ENCODE measurements at places on chromosomes 6 and 20.

DNA sequence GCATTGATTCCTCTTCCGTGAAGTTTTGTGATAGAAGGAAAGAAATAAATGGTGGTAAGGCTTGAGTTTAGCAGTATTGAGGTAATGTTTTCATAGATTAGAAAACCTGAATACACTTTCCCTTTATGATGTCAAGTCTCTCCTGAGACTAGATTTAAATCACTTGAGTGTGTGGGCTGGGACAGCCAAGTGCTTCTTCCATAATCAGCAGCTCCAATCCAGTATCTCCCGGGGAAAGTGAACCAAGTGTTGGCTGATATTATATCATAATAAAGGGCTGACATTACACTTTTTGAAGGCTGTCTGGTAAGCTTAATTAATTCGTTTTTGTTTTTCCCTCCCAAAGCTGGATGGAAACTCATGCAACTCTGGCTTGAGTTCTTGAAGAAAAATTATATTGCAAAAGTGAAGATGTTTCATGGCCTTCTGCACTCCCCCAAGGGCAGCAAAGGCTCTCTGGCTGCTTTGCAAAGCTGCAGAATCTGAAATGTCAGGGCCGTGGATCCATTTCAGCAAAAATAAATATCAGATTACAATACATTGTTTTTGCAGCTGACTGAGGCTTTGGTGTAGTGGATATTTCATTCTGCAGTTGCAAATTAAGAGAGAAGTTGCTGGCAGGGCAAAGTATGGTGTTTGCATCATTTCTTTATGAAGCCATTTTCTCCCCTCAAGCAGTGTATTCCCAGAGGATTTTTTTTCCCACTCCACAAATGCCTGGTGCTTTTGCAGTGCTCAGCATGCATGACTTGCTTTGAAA, 101.2 kb downstream of the MKKS start:
- DNase-seq, result no peak

DNA sequence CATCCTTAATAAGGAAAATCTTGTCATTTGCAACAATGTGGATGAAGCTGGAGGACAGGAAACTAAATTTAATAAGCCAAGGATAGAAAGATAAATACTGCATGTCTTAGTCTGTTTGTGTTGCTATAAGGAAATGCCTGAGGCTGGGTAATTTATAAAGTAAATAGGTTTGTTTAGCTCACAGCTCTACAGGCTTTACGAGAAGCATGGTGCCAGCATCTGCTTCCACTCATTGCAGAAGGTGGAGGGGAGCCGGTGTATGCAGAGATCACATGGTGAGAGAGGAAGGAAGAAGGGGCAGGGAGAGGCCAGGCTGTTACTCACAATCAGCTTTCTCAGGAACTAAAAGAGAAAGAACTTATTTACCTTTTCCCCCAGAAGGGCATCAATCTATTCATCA, 118.9 kb upstream of the SMLR1 start:
- DNase-seq, result no peak

DNA sequence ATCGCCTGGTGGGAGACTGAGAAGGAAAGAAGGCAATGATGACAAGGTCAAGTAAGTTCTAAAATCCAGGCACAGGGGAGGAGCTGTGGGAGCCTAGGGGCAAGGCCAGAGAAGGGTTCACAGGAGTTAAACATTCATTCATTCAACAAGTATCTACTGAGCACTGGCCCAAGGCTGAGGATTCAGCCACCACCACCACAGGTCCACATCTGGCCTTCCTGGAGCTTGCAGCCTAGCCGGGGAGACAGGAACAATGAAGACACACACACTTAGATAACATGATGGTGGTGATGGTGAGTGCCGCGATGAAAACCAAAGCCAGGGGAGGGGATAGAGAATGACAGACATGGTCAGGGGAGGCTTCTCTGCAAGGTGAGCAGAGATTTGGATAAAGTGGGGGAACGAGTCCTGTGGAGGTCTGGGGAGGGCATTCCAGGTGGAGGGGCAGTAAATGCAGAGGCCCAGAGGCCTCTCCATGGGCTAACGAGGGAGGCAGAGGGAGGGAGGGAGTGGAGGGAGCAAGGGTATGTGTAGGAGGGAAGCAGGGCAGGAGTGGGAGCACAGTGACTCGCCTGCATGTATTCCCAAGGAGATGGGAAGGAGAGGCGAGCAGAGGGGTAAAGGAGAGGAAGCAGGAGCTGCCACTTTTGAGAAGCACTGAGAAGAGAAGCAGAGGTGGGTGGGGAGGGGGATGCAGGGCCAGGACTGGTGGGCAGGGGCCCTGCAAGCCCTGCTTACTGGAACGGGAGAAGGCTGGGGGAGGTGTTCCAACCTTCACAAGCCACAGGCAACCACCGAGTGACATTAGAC, 10.5 kb upstream of the RSPO4 start:
- no peak for DNase-seq

DNA sequence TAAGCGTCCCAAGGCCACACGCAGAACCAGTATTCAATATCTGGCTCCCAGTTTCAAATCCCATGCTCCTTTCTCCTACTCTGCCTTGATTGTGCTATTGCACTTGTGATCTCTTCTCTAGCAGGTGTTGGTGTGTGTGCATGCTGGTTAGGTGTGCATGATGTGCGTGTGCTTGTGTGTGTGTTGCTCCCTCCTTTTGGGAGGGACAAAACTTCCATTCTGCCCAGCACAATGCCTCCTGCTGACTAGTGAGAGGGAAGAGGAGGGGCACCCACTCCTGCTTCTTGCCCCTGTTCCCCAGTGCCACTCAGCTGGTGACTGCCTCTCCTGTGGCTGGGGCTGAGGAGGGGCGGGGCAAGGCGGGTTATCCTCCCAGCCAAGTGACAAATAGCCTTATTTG, 19.7 kb downstream of the CD40 start:
- DNase-seq, result no peak

DNA sequence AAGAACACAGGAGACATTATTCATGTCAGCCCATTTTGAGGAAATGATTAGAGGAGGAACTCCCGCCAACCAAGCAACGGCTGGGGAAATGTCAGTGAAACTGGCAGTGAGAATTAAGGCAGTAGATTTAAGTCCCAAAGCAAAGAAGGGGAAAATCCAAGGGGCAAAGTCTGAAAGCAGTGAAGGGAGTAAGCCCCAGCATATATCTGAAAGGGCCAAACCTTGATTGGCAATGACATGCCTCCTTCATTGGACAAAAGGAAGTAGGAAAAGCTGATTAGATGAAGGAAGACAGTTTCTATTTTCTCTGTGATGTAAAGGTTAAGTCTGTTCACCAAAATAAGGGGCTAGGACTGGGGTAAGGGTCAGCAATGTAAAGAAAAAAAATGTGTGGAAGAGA, 190.3 kb downstream of the RNF144B start:
- no peak for DNase-seq

- DNase-seq, result no peak
These were observed 167.6 kb upstream of the KCNK16 start for GRCh38 chr6:39490108-39490507.

GRCh38 chr6:53992522-53992921, 118.7 kb upstream of the MLIP start:
- no peak for DNase-seq

DNA sequence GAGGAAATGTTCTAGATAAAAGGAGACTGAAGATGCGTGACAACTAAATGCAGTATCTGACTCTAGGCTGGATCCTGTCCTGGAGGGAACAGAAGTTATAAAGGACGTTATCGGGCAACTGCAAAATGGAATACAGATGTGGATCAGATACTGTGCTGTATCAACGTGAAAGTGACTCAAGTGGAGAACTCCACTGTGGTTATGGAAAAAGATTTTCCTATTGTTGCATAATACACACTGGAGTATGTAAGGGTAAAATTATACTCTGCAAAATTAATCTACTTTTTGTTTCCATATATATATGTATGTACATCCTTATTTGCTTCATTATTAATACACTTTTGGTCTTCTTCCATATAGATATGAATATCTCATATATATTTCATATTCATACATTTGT, 654.0 kb downstream of the QKI start:
- no peak for DNase-seq

DNA sequence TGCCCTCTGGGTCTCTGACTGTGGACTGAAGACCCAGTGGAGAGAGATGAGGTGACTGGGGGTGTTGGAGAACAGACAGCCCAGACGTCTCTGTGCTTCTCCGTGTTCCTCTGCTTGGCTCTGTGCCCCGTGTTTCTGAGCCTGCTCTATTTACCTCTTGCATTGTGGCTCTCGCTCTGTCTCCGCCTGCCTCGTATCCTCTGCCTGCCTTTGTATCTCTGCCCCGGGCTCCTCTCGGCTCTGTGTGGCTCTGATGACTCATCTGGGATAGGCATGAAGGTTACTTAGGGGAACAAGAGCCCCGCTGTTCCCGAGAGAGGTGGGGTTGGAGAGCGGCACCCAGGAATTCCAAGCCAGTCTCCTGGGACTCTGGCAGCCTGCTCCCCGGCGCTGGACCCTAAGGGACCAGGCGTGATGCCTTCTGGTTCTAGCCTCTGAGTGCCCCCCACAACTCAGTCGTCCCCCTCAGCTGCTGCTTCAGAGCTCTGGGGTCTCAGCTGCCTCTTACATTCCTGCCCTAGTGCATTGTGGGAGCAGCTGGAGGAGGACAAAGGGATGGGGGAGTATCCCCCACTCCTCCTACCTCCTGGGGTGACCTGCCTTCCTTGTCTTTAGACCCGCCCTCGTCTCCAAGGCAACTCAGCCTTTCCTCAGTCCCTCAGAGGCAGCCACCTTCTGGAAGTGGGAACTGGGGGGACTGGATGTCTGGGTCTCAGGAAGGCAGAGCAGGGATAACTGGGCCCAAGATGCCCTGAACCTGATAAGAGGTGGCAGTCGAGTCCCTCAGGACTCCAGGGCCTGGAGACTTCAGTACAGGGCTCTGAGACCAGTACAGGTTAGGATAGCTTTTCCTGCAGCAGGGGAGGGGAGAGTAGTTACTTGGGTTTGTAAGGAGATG, 1.9 kb downstream of the DDR1 start:
- DNase-seq, result peak; percentile 39

- no peak for DNase-seq
These were observed 198.6 kb downstream of the MMUT start for GRCh38 chr6:49264496-49264895.

- no peak for DNase-seq
These were observed 205.9 kb upstream of the TAB2 start for GRCh38 chr6:149111556-149112115.

DNA sequence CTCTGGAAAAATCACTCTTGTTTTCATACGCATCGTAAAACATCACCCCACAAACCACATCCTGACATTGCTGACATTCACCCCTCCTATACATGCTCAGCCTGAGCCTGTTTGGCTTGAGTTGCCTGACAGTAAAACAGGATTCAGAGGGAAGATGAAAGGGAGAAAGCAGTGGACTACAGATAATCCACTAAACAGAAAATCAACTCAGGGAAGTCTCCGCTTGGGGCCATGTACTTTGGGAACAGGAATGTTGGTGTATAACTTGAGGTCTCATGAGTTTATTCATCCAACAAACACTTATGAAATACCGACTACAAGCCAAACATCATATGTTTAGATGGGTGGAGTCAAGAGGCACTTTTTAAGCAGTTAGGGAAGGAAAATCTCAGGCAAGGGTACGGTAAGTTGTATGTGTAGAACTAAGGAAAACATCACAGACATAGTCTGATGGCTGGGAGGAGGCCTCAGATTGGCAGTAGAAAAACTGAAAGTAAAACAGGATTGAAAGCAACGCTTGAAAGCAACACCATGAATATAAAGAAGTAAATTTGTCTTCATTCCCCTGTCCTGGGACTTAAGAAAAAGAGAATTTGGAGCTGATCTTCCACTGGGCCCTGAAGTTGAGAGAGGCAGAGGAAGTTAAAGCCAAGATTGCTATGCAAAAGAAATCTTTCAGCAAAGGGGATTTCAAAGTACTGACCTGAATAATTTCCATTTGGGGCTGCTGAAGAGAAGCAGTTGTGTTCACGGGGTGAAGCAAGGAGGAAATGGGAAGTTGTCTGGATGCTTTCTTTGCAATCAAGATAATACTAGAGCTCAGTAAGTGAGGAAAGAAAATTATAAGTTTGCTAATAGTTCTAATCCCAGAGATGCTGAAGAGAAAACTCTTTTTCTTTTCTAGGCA, 28.8 kb downstream of the PDE7B start:
- DNase-seq, result no peak

DNA sequence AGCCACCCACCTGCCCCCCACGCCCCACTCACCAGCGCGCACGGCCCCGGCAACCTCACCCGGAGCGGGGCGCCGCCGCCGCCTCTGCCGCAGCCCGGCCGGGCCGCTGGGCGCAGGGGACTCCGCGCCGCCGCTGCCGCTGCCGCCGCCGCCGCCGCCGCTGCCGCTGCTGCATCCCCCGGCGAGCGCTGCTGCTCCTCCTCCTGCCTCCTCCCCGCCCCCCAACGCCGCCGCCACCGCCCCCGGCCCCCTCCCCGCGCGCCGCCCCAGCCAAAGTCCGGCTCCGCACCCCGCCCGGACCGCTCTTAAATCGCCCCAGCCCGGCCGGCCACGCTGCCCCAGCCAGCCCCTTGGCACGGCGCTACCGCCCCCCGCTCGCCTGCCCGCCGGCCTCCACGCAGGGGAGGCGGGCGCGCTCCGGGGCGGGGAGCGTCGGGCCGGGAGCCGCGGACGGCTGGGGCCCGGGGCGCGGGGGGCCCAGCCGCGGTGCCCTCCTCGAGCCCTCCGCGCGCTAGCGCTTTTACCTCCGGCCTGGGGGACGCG, at the start of gene SULF2:
Gene SULF2, minus strand, starts transcription at position 171 of the 543 bp plus-strand sequence. CDS start 28,118 bp downstream, outside the sequence.
- no peak for DNase-seq

DNA sequence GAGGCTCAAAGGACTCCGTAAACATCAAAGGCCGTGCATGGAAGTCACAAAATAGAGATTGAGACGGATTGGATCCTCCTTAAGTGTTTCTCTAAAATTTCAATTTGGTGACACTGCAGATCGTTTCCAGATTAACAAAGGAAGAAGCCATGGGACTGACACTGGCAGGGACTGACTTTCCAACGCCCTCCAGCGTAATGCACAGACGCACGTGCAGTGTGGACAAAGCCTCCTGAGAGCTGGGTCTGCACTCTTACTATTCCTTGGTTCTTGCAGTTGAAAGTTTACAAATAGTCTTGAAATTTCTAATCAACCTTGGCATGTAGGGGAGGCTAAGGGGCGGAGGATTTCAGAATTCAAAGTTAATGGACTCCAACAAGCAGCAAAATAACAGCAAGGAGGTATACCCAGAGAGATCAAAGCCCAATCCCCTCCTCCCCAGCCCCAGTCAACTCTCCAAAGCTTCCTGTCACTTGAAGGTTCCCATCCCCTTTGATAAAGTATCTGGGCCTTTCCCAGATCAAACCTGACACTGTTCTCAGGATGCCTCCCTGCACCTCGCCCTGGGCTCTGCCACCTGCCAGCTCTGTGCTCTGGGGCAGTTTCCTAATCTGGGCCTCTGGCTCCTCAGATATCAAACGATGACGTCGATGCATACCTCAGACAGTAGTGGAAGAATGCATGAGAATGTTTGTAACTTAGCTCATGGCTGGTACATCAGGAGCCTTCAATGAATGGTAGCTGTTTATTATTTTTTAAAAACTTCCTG, 106.5 kb upstream of the TRAF3IP2 start:
- no peak for DNase-seq

GRCh38 chr6:122449069-122449468, 22.5 kb downstream of the SERINC1 start:
- DNase-seq, result no peak

- no peak for DNase-seq
These were observed 154.4 kb downstream of the DTNBP1 start for GRCh38 chr6:15508441-15508871.

All from anterior cingulate cortex (tissue), 58 donors.